ENCODE measurements at places on chromosomes 3 and 15. TPM values are rescaled to one million over a fixed set of nuclear protein-coding genes. Genes with fewer than 3 reads are reported as not detected.
A peak's percentile ranks its signal among the peaks of the same experiment; 100 is the strongest.

The GANC gene
- 22.2 TPM for total RNA-seq

The RFX7 gene
- 29.4 TPM for total RNA-seq

The ADAMTS17 gene
- total RNA-seq: 1.5 TPM

DNA sequence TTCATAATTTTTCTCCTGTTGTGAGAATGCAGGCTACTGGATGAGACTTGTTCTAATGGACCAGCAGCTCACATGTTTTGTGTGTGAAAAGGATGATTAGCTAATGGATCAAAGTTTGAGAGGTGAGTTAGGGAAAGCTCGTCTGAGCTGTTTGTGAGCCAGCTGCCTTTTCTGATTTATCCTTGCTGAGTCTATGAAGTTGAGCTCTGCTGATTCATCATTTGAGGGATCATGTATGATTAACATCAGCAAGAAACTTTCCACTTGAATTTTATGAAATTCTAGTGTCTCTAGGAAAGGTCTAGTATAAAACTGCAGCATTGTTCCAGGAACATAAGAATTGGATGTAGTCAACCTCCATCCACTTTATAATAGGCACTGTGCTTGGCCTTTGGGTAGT, 698.7 kb downstream of the NTRK3 start:
- H3K4me1 ChIP-seq: no peaks in the 10 kb centered on the region
- H3K27me3 ChIP-seq: peaks cover 1% of the 10 kb centered on the region
- no peaks in the 10 kb centered on the region for H3K36me3 ChIP-seq
- no peak for DNase-seq
- no peak overlapping the region for H3K27ac ChIP-seq

GRCh38 chr15:62209322-62209721, 44.2 kb upstream of the C2CD4B start:
- H3K4me3 ChIP-seq: no peak overlapping the region
- no peak overlapping the region for H3K27ac ChIP-seq
- H3K27me3 ChIP-seq: peaks cover 19% of the 10 kb centered on the region
- no peak for DNase-seq
- no peaks in the 10 kb centered on the region for H3K36me3 ChIP-seq
- H3K4me1 ChIP-seq: peaks cover 6% of the 10 kb centered on the region

- H3K36me3 ChIP-seq: no peaks in the 10 kb centered on the region
- no peaks in the 10 kb centered on the region for H3K4me1 ChIP-seq
- H3K4me3 ChIP-seq: no peak overlapping the region
- H3K27me3 ChIP-seq: no peaks in the 10 kb centered on the region
Measured at GRCh38 chr3:138148503-138148902, 16.3 kb upstream of the A4GNT start.

GRCh38 chr15:67892559-67893377, 52.9 kb upstream of the RNU6-1 start:
- H3K36me3 ChIP-seq: no peaks in the 10 kb centered on the region
- peaks cover 6% of the 10 kb centered on the region for H3K4me1 ChIP-seq
- no peak overlapping the region for H3K27ac ChIP-seq
- DNase-seq: no peak

GRCh38 chr15:51094606-51095569, at the start of gene TNFAIP8L3:
Gene TNFAIP8L3, minus strand, starts transcription at chr15:51094906. Its CDS starts 311 bp downstream, at chr15:51094595.
- H3K36me3 ChIP-seq: no peaks in the 10 kb centered on the region
- H3K27ac ChIP-seq: no peak within 1 kb of the TSS
- peak; percentile 12 for DNase-seq
- H3K4me1 ChIP-seq: peaks cover 12% of the 10 kb centered on the region

DNA sequence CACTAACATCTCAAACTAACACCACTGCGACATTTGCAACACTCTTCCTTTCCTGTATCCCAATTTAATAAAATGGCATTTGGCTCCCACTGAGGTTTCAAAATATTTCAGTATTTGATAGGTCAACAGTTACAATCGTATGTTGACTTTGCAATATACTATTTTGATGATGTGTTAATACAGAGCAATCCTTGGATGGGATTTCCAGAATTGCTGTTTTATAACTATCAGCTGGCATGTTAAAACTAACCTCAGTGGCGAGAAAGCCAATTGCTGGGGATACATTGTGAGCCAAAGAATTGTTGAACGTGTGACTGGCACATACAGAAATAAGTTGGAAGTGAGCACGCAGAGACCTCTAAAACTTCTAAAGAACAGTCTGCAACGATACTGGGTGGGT, 226.1 kb upstream of the LYSMD4 start:
- no peak overlapping the region for H3K27ac ChIP-seq
- H3K4me3 ChIP-seq: no peak overlapping the region
- H3K4me1 ChIP-seq: peaks cover 7% of the 10 kb centered on the region
- no peaks in the 10 kb centered on the region for H3K36me3 ChIP-seq

DNA sequence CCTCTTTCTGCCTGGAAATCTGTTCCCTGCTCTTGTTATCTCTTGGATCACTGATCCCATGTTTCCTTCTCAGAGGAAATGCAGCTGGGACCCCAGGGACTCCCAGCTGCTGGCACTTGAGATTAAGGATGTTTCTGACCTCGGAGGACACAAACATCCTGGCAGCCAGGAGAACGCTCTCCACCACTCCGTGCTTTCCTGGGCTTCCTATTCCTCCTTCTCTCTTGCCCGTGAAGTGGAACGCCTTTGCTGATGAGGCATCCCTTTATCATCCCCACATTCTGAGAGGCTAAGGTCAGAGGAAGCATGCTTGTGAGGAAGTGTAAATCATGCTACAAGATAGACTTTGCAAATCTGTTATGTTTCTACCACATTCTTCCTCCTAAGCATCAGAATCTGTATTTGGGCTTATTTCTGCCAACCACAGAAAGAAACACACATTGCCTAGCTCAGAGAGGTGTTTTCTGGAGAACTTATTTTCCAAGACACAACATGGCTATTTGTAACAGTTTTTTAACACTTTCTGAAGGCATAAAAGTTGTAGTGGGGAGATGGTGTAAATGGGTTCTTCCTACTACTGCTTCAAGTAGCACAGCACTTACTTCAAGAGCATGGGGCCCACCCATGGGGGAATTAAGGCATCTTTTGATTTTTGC, 25.6 kb upstream of the LDHAL6B start:
- peaks cover 3% of the 10 kb centered on the region for H3K36me3 ChIP-seq
- H3K4me1 ChIP-seq: no peaks in the 10 kb centered on the region
- no peak overlapping the region for H3K27ac ChIP-seq
- no peak for DNase-seq
- no peak overlapping the region for H3K4me3 ChIP-seq
- H3K27me3 ChIP-seq: peaks cover 10% of the 10 kb centered on the region

GRCh38 chr15:25886498-25887140, 23.5 kb upstream of the ATP10A start:
- no peak overlapping the region for H3K4me3 ChIP-seq
- DNase-seq: no peak
- H3K4me1 ChIP-seq: no peaks in the 10 kb centered on the region
- no peak overlapping the region for H3K27ac ChIP-seq
- H3K27me3 ChIP-seq: peaks cover 2% of the 10 kb centered on the region

GRCh38 chr3:139557041-139557440, 17.5 kb upstream of the RBP1 start:
- no peak overlapping the region for H3K27ac ChIP-seq
- H3K36me3 ChIP-seq: no peaks in the 10 kb centered on the region
- H3K4me3 ChIP-seq: no peak overlapping the region
- H3K27me3 ChIP-seq: no peaks in the 10 kb centered on the region
- no peaks in the 10 kb centered on the region for H3K4me1 ChIP-seq

DNA sequence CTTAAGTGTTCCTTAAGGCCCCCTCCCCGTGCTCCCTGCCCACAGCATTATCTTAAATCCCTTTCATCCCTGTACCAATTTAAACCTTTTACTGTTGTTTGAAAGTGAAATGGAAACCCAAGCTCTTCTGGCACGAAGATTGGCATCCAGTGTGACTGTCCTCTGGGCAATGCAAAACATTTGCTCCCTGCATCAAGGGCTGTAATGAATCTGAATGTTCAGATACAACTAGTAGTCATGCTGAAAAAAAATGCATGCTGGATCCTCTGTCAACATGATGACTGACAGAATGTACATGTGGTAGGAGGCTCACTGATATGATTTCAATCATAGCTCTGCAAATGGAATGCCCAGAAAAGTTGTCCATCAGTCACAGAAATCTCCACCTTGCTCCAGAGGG, 8.1 kb upstream of the CDIN1 start:
- no peak for DNase-seq
- H3K27me3 ChIP-seq: peaks cover 14% of the 10 kb centered on the region
- H3K4me1 ChIP-seq: no peaks in the 10 kb centered on the region
- H3K36me3 ChIP-seq: no peaks in the 10 kb centered on the region
- no peak overlapping the region for H3K4me3 ChIP-seq
- no peak overlapping the region for H3K27ac ChIP-seq

DNA sequence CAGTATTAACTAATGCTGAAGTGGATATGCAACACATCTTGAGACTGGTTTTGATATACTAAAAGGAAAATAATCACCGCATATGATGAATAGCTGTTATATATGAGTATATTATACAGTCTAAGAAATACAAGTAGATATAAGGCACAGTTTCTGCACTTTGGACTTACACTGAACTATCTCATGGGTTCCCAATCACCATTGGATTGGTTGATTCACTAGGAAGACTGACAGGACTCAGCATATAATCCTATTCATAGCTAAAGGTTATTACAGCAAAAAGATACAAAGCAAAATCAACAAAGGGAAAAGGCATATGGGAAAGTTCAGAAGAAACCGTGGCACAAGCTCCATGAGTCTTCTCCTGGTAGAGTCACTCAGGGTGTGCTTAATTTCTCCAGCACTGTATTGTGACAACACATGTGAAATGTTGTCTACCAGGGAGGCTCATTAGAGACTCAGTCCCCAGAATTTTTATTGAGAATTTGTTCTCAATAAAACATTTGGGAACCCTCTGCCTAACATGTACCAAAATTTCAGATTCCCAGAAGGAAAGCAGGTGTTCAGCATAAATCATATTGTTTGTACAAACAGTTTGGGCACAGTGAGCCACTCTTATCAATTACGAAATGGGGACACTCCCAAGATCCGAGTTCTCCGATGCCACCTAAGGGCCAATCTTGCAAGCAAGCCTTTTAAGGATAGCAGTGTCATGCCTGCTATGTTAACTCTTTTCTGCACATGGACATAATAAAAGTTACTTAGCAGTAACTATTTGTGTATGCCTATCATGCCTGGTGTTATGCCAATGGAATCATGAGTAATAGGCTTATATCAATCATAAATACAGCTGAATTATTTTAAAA, 26.8 kb downstream of the CMC1 start:
- peaks cover 8% of the 10 kb centered on the region for H3K4me1 ChIP-seq
- H3K27me3 ChIP-seq: no peaks in the 10 kb centered on the region
- DNase-seq: no peak
- H3K27ac ChIP-seq: no peak overlapping the region
- H3K36me3 ChIP-seq: peaks cover 56% of the 10 kb centered on the region

DNA sequence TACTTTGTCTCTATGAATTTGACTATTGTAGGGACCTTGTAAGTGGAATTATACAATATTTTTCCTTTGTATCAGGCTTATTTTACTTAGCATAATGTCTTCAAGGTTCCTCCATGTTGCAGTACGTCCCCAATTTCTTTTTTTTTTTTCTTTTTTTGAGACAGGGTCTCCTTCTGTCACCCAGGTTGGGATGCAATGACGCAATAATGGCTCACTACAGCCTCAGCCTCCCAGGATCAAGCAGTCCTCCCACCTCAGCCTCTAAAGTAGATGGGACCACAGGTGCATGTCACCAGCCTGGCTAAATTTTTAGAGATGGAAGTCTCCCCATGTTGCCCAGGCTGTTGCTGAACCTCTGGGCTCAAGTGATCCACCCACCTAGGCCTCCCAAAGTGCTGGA, 40.5 kb upstream of the RPS17 start:
- DNase-seq: no peak
- no peaks in the 10 kb centered on the region for H3K4me1 ChIP-seq
- no peak overlapping the region for H3K27ac ChIP-seq
- no peak overlapping the region for H3K4me3 ChIP-seq
- H3K36me3 ChIP-seq: no peaks in the 10 kb centered on the region
- H3K27me3 ChIP-seq: peaks cover 8% of the 10 kb centered on the region

Data from activated CD8-positive, alpha-beta T cell treated with anti-CD3 and anti-CD28 coated beads for 36 hours (primary cell).